ENCODE measurements at places on chromosomes 1 and 21.

DNA sequence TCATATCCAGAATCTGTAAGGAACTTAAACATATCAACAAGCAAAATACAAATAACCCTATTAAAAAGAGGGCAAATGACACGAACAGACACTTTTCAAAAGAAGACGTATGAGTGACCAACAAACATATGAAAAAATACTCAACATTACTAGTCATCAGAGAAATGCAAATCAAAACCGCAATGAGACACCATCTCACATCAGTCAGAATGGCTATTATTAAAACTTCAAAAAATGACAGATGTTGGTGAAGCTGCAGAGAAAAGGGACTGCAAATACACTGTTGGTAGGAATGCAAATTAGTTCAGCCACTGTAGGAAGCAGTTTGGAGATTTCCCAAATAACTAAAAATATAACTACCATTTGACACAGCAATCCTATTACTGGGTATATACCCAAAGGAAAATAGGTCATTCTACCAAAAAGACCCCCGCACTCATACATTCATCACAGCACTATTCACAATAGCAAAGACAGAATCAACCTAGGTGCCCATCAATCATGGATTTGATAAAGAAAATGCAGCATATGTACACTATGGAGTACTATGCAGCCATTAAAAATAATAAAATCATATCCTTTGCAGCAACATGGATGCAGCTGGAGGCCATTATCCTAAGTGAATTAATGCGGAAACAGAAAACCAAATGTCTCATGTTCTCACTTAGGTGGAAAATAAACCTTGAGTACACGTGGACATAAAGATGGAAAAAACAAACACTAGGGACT lies 230.1 kb upstream of the RAB4A start:
- DNase-seq: no peak

GRCh38 chr1:156144742-156145141 lies 8.6 kb upstream of the SEMA4A start:
- DNase-seq: no peak

DNA sequence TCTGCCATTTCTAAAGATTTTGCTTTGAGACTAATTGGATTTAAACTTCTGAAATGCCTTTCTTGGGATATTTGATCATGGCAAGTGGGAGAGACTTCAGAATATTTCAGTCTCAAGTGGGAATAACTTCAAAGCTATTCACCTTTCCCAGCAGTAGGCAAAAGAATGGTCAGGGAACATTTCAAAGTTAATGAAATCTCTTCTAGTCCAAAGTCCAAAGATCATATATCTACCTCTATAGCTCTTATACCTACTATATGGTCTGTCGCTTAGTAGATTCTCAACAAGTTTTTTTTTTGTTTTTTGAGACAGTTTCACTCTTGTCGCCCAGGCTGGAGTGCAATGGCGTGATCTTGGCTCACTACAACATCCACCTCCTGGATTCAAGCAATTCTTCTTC lies 44.5 kb upstream of the PIGC start:
- DNase-seq: no peak

GRCh38 chr1:26388791-26389445 lies 16.4 kb upstream of the ZNF683 start:
- DNase-seq: no peak

GRCh38 chr1:247322849-247323586 lies 8.6 kb downstream of the ZNF496 start:
- no peak for DNase-seq

- no peak for DNase-seq
Measured at GRCh38 chr1:47724432-47724999, 272.7 kb downstream of the TRABD2B start.

DNA sequence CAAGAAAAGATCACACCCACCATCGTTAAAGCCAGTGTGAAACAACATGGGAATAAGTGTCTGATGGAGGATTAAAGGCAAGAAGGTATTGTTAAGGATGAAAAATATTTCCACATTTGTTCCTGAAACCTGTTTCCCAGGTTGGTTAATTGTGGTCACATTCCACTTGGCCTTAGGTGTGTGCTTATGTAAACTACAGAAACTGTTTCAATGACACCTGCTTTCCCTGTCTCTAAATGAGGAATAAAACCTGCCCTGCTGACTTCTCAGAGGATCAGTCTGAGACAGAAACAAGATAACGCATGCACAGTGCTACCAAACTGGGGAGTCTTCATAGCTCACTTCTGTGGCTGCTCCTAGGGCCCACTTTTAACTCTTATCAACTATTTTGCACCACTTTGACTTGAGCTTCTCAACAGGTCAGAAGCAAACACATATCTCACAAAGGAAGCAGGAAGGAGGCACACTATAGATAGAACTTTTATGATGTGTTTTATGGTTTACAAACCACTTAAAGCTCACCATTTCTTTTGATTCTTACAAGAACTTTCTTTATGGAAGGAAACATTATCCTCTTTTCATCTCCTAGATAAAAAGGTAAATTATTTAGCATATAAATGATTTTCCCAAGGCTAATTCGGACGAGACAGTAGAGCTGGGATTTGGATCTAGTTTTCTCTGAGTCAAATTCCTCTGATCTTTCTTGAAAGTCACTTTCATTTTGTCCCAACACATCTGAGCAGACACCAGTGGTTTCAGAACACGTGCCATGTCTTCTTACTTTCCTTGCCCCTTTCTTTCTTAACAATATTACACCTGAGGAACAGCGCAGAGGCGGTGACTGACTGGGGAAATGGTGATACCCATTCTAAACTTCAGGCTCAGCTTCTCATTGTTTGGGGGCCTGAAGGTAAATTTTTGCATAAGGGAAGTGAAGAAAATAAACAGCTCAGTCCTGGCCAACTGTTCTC lies 33.4 kb downstream of the CYP2J2 start:
- no peak for DNase-seq

DNA sequence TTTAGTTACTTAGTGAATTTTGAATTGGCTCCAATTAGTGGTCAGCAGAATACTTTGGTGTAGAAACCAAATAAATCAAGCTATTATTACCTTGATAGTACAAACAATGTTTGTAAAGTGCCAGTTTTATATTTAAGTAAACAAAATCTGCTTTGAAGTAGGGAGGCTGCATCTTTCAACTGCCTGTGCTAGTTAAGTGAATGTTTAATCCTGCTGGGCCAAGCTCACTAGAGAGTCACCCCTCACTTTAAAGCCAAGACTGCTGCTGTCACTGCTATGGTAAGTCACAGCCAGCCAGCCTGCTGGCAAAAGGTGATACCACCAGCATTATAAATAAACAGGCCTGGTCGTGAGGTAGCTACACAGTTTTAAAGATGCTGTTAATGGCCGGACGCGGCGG lies 10.3 kb upstream of the CFAP126 start:
- DNase-seq: no peak

DNA sequence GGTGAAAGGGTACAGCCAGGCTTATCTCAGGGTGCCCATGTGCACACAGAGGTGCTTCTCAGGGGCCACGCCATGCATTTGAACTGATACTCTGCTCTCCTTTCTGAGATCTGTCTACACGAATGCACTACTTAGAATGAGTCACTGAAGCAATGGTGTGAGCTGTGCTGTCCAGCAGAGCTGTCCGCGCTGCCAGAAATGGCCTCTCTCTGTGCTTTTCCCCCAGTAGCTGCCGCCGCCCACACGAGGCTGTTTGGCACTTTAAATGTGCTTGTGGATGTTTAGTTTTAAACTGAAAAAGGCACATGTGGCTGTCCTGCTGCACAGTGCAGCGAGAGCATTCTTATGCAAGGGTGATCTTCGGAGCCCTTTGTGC lies 87.1 kb upstream of the COL6A1 start:
- no peak for DNase-seq

GRCh38 chr1:231606712-231607111 lies 19.9 kb upstream of the DISC1 start:
- no peak for DNase-seq

- no peak for DNase-seq
Measured at GRCh38 chr1:229128066-229128608, 142.8 kb upstream of the RAB4A start.

GRCh38 chr1:156768610-156769295 lies 1.4 kb downstream of the PRCC start:
- no peak for DNase-seq

GRCh38 chr1:93768380-93768863 lies 86.8 kb upstream of the BCAR3 start:
- DNase-seq: no peak

GRCh38 chr1:206514813-206515387 lies 7.6 kb downstream of the RASSF5 start:
- DNase-seq: no peak

GRCh38 chr1:6519935-6520671 lies 28.6 kb upstream of the PLEKHG5 start:
- DNase-seq: no peak

- DNase-seq: no peak
Measured at GRCh38 chr21:42247716-42248115, 28.8 kb downstream of the ABCG1 start.

DNA sequence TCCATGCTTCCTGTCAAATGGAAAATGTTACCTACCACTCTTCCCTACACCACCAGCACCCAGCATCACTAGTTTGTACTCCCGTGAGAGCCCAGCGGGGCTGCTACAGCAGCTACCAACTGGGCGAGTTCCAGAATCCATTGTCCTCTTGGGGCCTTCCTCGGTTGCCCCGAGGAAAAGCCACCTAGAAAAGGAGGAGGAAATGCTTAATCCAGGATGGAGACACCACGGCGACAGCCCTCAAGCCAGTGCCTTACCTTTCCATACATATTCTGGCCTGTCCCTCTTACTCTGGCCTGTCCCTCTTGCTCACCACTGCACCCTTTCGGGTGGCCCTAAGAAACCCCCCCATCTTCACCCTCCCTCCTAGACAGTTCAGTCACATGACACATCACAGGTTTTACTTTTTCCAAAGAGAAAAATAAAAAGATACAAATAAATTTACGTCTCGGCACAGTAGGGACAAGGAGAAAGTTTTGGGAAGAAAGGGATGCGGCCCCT lies 478 bp downstream of the RIT1 start:
- peak; percentile 70 for DNase-seq

DNA sequence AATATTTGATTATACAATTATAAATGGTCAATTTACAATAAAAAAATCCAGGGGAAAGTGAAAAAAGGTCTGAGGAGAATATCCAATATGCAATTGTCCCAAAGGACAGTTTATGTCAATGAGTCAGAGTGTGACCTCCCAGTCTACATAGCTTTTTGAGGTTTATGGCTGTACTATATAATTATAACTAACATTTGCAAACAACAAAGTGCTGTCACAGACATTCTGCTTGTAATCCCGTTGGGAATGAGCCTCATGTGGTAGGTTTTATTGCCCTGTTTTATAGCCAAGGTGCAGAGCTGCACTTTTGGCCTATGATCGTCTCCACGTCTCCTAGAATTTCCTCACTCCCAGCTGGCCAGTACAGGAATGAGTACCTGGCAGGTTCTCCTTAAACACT lies 103.8 kb downstream of the ADSS2 start:
- DNase-seq: no peak

GRCh38 chr1:112872551-112872962 lies 83.4 kb downstream of the SLC16A1 start:
- DNase-seq: no peak

DNA sequence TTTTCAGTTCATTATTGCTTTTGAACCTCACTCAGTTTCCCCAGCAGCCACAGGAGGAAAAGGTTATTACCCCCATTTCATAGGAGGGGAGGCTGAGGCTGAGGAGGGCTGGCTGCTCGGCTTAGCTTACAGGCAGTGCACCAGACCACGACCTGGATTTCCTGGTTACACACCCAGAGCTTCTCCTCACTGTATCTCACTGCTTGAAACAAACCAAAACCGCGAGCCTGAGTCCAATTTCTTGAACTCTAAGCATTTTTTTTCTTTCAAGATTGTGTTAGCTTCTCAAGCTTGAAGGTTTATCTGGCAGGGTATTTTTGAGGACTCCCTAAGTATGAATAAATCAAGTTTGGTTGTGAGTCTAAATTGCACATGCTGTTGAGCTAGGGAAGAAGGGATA lies 188.9 kb upstream of the EDN2 start:
- no peak for DNase-seq

GRCh38 chr21:45341779-45342178 lies 54.1 kb upstream of the POFUT2 start:
- no peak for DNase-seq

- no peak for DNase-seq
Measured at GRCh38 chr1:17135530-17135929, 16.3 kb upstream of the PADI2 start.

GRCh38 chr1:171506525-171507304 lies 21.4 kb downstream of the PRRC2C start:
- DNase-seq: no peak

- DNase-seq: no peak
Measured at GRCh38 chr1:57369889-57370288, 54.0 kb downstream of the DAB1 start.
